AG10803 (cell line): ENCODE measurements at places on chromosomes 2 and 18.

GRCh38 chr2:118861731-118862130 lies 14.3 kb upstream of the EN1 start:
- DNase-seq: peak; percentile 69

GRCh38 chr18:990197-990596 lies 85.5 kb downstream of the ADCYAP1 start:
- DNase-seq: no peak

DNA sequence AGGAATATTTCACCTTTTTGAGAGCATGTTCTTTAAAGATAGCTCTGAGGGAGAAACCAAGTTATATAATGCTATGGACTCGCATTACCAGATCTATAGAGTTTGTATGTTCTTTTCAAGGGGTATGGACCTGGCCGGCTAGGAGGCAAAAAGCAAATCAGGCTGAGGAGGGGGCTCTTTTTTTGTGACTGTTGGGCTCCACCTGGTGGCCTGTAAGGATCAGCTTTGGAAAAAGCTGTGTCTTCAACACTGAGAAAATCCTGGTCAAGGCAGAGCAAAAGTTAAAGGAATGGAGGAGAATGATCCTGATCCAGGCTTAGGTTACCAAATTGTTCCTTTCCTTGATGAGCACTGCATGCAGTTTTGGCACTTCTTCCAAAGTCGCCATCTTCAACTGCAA lies 180.5 kb downstream of the DIS3L2 start:
- peak; percentile 21 for DNase-seq

DNA sequence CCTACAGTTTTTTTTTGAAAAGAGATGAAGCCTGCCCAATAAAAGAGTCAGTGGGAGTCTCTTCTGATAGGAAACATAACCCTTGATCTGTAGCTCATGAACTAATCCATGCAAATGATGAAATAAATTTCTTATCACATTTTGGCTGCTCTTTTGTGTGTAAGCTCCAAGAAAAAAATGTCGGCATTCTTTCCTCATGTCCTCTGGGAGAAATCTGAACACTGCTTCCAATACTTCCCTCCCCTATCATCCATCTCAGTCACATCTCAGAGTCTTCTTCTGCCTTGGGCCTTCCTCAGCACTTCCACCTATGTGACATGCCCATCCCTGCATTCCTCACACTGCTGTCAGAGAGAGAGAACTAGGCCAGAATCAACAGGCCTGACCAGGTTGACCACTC lies 395.7 kb upstream of the ST6GAL2 start:
- DNase-seq: no peak

DNA sequence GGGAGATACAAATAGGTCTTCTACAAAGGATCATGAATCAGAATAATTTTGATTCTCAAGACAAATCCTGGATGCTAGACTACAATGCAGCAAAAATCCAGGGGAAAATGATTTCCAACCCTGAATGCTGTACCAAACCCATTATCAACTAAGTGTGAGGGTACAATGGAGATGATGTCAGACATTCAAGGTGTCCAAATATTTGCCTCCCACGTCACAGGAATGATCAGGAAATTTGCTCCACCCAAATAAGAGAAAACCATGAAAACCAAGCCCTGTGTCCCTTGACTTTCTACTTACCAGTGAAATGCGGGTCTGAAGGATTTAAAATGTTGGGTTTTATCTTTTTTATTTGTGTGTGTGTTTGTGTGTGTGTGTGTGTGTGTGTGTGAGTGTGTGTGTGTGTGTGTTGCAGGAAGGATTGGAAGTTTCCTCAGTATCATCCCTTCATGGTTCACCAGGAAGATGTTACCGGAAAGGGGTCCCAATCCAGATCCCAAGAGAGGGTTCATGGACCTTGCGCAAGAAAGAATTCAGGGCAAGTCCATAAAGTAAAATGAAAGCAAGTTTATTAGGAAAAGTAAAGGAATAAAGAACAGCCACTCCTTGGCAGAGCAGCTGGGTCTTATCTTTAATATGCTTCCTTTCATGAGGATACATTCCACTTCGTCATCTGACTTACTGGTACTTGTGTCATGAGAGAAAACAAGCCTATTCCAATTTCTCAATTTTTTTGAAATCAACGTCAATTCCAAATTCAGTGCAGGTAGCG lies 61.1 kb upstream of the ID2 start:
- DNase-seq: no peak

- peak; percentile 23 for DNase-seq
Observed at GRCh38 chr2:220469201-220469600, 841.8 kb downstream of the SLC4A3 start.
